ENCODE measurements at places on chromosomes 5 and 9.

DNA sequence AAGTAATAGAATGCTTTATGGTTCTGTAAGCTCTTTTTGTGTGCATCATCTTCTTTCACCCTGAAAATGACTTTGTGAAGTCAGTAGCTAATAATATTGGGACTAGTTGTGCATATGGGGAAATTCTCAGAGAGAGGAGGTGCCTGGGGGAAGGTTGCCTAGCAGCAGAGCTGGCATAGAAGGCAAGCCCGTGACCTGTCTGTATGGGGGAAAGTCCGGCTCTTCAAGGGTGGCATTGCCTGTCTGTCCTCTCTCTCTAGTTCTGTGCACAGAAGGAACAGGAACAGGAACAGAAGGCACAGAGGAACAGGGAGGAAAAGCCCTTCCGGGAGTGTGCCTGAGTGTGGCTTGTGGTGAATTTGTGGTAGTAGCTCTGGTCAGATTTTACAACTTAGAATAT lies 33.1 kb downstream of the SH3GL2 start:
- no peak for DNase-seq

DNA sequence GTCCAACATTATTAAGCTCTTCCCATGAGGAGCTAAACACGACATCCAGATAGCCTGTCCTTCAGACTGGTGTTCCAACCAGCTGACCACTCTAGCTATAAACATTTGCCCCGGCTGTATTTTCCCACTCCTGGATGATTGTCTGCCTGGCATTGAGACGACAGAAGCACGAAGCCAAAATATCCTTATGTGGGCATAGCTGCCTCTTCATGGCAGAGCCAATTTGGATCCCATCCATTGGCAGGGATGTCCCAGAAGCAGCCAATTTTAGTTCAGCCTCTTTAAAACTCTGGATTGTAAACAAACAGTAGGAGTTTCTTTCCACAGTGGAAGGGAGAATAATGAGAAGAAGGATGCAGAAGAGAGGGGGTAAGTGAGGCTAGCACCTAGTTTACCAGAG lies 507.6 kb downstream of the CETN3 start:
- no peak for DNase-seq

DNA sequence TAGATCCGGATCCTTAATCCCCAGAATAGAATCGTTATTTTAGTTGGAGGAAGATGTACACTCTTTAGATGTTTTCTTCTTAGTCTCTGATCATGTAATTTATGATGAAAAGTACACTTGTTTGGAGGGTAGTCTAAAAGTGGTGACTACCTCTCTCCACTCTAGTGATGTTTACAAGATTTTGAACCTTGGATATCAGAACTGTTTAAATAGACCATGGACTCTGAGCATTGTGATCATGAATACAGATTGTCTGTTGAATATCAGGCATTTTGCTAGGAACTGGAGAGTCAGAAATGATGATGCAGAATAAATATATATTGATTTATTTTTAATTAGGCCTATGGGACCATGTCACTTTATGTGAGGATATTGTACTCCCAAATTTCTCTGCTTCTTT lies 706.3 kb upstream of the WWC1 start:
- no peak for DNase-seq

DNA sequence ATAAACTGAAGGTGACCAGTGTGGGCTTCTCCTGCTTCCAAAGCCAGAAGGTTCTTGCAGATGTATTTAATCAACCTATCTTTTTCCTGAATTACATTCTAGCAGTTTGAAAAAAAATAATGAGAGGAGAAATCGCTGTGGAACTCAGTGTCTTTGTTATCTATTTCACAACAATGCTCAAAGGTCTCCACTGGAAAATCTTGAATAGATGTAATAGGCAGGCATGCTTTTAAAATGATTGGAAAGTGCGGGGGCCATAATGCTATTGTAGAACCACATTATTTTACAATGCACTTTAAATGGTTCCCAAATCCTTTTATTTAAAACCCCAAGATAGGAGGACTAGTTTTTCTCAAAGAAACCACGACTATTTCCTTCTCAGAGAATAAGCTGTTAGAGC lies 23.3 kb downstream of the ENC1 start:
- no peak for DNase-seq
